ENCODE measurements at places on chromosomes 6 and 20.

DNA sequence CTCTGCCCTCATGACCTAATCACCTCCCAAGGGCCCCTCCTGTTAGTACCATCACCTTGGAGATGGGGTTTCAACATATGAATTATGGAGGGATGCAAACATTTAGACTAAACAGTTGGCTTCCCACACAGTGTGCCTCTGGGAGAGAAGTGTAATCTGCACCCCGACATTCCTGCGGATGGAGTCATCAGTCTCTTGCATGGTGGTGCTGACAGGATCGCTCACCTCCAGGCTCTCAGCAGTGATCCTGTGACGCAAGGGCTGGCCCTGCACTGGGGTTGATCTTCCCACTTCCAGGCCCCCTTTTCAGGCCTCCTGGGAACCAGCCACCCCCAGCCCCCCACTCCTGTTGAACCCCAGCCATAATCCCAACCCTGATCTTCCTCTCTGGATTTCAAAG, 16.0 kb upstream of the PI16 start:
- no peak for DNase-seq

- no peak for DNase-seq
Observed at GRCh38 chr6:35089216-35089934, 51.8 kb downstream of the TCP11 start.

DNA sequence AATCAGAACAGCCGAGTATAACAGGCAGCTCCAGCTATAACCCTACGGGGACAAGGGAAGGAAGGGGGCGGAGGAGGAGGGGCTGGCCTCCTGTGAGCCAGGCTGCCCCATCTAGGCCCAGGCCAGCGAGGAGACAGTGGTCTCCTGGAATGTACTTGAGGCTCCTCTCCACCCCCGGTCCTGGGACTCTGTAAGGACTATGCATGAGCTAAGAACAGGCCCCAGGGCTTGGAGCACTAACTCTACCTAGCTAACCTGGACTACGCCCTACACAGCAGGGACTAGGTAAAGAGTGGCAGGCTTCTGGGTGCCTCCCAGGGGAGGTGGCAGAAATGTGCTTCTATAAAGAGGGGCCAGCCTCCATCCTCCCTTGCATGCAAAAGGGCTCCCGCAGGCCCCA, 8.9 kb downstream of the KCNK15 start:
- no peak for DNase-seq

DNA sequence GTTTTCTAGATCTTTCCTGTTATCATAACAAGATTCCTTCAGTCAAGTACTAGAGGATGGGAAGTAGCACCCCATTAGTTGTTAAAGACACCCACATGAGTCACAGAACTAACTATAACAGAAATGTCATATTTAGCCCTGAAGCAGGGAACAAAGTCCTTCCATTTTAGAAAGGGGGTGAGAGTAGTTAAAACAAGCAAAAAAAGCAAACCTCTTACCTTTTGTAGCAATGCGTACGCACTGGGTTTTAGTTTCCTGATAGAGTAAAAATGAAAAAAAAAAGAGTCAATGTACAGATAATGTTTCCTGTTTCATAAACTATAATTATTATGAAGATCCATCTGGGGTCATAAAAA, 163.7 kb upstream of the THEMIS start:
- no peak for DNase-seq

DNA sequence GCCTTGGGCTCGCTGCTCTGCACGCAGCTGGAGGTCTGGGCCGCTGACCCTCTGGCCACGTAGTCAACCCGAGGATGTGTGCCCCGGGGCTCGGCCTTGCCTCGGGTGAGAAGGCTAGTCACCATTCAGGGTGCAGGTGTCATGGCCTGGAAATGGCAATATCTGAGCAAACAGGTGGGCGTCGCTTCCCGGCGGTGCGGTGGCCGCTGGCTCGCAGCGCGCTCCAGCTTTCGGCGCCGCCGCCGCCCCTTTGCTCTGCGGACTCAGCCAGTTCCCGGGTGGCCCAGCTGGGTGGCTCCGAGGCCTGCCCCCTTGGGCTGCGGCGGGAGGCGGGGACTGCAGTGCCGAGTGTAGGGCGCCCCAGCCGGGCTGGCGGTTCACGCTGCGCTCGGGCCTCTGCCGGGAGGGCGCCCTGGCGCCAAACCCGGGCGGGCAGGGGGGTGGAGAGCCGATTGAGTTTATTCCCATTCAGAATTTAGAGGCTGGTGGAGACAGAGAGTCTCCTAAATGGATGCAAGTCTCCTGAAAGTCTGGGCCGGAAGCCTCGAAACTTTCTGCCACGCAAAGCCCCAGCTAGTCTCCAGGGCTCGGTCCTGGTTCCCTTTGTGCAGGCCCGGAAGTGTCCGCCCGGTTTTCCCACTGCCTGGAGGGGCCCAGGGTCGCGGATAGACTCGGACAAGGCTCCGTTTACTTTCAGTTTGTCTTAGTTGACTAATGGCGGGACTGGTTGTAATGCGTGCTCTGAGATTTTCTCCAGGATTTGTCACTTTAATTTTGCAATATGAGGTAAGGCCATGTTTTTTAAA, 11.3 kb upstream of the TFAP2A start:
- no peak for DNase-seq

DNA sequence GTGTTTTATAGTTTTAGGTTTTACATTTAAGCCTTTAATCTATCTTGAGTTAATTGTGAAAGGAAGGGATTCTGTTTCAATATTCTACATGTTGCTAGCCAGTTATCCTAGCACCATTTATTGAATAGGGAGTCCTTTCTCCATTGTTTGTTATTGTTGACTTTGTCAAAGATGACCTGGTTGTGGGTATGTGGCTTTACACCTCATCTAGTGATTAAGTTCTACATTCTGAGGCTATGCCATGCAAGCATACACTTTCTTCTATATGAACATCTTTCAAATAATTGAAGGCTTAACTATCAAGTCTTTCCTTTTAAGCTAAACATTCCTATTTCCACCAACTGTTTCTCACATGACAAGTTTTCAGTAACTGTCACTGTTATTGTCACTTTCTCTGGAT, 46.1 kb downstream of the ME1 start:
- no peak for DNase-seq

GRCh38 chr6:35489995-35490791, 6.7 kb downstream of the TEAD3 start:
- no peak for DNase-seq

- DNase-seq: no peak
Observed at GRCh38 chr20:4563534-4563933, 158.2 kb upstream of the PRND start.

- no peak for DNase-seq
Observed at GRCh38 chr6:137542713-137543112, 48.5 kb upstream of the OLIG3 start.

DNA sequence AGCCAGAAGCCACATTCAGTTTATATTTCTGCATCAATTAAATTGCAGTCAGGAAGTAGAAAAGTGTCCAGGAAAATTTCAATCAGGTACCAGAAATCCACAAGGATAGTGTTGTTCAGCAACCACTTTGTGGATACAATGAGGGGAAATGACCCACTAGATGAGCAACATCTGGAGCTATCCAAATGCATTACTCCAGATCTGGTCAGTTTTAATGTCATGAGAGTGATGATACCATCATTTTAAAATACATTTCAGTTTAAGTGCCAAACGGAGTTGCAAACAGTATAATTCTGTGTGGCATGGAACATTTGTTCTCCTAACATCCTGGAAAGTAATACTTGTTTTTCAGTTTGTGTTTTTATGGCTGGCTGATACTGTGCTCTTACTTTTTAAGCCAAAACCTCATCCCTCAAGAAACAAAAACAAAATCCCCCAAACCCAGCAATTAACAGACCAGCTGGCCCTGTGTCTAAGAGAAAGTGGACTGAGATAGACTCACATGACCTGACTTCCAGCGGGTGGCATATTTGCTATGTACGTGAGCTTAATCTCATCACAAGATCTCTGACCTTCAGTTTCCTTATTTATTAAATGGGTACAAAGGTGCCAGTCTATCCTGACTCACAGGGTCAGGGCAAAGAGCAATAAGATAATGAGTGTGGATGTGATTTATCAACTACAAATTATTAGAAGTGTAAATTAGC, 58.8 kb upstream of the CNKSR3 start:
- no peak for DNase-seq

GRCh38 chr6:160374836-160375560, 26.8 kb downstream of the SLC22A3 start:
- no peak for DNase-seq

GRCh38 chr6:118551063-118552053, 3.3 kb downstream of the PLN start:
- no peak for DNase-seq

DNA sequence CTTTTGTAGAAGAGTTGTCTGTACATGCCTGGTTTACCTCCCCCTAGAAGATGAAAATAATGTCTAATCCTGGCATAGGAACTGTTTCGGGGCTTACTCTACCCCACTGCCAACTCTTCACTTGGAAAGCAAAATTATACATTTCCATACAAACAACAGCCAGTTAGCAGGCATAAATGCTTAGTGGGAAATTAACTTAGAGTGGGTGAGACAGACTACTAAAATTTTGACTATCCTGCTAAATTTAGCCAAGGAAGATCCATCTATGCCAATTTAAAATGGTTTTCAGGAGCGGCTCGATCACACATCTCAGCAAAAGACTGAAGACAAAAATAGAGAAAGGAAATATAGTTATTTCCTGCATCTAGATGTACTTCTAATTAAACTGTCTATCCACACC, 221.2 kb downstream of the TPBG start:
- DNase-seq: no peak

DNA sequence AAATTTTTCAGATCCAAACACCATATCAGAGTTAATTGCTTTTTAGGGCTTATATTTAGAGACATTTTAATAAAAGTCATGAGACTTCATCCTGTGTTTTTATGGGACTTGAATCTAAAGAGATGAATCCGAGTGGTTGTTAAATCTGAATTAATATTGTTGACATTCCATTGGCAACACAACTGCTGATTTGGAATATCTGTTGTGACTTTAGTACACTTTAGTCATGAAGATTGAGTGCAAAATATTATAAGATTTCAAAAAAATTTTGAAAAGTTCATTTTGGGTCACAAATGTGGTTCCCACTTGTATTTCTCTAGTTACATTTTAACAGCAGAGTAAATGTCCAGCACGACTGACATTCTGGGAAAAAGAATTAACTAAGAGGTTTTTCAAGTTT, 442.7 kb upstream of the HSF2 start:
- no peak for DNase-seq

DNA sequence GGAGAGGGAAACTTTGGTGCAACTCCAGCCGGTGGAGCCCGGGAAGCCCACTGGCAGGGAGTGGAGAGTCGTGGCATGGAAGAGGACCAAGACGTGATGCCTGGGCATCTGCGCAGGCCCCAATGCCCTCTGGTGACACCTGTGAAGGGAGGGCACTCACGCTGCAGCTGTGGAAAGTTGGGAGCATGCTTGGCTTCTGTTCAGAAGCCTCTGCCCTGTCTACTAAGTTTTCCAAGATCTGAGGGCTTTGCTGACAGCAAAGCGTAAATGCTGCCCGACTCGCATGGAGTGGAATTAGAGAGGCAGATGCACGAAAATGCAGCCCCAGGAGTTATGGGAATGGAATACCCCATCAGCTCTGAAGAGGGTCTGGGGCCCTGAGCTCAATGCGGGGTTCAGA, 75.7 kb downstream of the SYNDIG1 start:
- DNase-seq: no peak

DNA sequence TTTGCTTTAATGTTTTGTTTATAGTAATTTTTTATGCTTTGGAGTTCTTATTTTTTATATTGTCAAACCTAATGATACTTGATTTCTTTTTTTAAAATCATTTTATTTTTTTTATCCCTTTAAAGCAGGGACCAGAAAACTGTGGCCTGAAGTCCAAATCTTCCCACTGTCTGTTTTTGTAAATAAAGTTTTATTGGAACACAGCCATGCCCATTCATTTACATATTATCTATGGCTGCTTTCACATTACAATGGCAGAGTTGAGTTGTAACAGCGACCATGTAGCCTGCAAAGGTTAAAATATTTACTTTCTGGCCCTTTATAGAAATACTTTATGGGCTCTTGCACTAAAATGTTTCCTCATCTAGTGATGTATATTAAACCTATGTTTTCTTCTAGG, 42.3 kb downstream of the PPP1R16B start:
- DNase-seq: no peak

- peak; percentile 18 for DNase-seq
Observed at GRCh38 chr6:1609648-1610496, at the start of gene FOXC1. Gene FOXC1, plus strand, starts transcription at chr6:1609915. Its CDS starts 531 bp downstream, at chr6:1610446.

- DNase-seq: no peak
Observed at GRCh38 chr6:152300517-152300916, 336.6 kb downstream of the SYNE1 start.

GRCh38 chr6:108142240-108142639, 23.6 kb upstream of the NR2E1 start:
- no peak for DNase-seq

GRCh38 chr20:17803765-17804164, 104.0 kb downstream of the BANF2 start:
- no peak for DNase-seq

DNA sequence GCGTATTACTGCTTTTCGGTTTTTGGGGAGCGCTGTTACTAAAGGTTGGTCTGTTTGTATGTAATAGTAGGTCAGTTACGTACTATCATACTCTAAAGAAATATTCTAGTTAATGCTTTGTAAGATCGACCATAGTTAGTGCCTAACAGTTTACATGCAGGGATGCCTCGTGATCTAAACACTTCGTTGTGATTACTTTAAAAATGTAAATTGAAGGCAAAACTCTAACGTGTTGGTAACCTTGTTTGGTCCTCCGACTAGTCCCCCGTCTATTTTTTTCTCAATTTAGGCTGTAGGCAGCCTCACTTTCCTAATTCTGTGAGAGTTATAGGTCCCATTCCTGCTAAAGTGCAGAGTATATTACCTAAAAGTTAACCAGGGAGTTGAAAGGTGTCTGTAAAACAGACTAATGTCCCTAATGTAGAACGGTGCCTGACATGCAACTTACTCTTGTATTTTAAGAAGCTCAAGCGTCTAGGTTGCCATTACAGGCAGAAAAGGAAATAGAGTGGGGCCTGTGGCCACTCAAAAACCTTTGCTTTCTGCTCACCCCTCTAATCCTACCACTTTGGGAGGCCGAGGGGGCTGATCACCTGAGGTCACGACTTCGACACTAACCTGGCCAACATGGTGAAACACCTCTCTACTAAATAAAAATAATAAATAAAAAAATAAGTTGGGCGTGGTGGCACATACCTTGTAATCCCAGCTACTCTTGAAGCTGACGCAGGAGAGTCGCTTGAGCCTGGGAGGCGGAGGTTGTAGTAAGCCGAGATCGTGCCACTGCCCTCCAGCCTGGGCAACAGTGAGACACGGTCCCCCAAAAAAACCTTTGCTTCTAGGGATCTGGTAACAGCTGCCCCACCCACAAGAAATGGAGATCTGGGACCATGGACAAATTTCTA, 37.8 kb downstream of the HFE start:
- DNase-seq: no peak

DNA sequence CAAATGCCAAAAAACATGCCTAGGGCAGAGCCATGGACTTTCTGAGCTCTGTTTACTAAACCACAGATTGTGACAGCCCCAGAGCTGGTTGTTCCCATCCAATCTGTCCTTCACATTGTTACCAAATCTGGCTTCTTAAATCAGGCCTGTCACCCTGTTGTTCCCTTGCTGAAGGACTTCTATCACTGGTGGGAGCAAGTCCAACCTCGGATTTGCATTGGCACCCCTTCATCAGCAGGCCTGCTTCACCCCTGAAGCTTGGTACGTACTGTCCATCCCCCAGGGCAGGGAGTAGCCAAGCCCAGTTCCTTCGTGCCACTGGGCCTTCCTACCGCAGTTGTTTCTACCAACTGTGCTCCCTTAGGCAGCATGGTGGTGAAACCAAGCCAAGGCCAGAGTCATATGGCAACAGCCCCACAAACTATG, 357.3 kb upstream of the JARID2 start:
- DNase-seq: no peak

GRCh38 chr6:100382031-100382430, 82.7 kb downstream of the SIM1 start:
- DNase-seq: no peak

Data from activated CD4-positive, alpha-beta T cell treated with anti-CD3 and anti-CD28 coated beads, Interleukin-2, amount 50 U/mL, for 24 hours (primary cell).